ENCODE measurements at places on chromosomes 6 and 20.

GRCh38 chr6:139262519-139263300, 29.1 kb downstream of the TXLNB start:
- DNase-seq: no peak

- no peak for DNase-seq
These were observed 12.9 kb downstream of the MAPRE1 start for GRCh38 chr20:32832664-32833063.

DNA sequence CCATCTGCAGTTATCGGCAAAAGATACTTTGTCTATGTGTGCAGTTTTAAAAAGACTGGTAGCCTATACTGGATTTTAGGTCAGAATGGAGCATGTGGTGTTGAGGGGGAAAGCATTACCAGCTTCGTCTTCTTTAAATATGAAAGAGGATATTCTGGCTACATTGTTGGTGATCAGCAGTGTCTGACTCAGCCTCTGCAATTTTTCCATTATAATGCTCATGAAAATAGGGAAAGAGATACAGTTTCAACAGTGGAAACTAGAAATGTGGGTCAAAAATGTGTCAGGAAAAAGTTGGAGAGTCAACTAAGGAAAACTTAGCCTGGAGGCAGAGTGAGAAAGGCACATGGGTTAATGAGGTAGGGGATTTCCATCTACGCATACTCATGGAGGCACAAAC, 45.2 kb downstream of the HDGFL1 start:
- no peak for DNase-seq

DNA sequence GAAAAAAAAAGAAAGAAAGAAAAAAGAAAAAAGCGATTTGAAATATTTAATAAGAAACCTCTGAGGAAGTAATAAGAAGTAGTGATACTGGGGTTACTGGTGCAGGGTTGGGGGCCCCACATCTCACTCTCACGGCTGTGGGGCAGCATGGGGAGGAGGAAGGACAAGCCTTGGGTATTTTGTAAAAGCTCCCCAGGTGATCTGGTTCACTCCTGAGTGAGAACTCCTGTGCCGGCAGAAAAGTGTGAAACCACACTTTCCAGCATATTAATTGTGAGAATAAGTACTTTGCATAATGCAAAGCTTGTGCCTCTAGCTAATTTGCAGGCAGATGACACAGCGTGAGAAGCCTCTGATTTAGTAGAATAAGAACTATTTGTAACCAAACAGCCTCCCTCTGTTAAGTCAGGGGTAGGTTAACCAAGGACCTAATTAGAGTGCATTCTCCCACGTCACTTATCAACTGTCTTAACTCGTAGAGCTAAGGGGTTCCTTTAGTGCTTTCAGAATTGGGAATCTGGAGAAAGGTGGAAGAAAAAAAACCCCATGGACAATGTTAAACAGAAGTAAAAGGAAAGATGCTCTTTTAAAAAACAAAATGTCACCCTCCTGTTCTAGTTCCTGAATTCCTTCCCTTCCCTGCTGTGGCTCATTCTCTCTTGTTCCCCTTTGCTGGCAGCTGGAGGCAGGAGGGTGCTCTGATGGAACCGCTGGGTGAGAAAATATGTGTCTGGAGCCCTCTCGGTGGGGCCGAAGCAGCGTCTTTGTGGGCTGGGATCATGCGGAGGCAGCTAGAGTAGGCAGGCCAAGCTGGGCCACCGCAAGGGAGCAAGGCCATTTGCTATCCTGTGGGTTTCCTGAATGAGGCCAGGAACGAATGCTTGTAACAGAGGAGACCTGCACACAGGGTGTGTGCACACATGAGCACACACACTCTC, 108.7 kb downstream of the FYN start:
- no peak for DNase-seq

DNA sequence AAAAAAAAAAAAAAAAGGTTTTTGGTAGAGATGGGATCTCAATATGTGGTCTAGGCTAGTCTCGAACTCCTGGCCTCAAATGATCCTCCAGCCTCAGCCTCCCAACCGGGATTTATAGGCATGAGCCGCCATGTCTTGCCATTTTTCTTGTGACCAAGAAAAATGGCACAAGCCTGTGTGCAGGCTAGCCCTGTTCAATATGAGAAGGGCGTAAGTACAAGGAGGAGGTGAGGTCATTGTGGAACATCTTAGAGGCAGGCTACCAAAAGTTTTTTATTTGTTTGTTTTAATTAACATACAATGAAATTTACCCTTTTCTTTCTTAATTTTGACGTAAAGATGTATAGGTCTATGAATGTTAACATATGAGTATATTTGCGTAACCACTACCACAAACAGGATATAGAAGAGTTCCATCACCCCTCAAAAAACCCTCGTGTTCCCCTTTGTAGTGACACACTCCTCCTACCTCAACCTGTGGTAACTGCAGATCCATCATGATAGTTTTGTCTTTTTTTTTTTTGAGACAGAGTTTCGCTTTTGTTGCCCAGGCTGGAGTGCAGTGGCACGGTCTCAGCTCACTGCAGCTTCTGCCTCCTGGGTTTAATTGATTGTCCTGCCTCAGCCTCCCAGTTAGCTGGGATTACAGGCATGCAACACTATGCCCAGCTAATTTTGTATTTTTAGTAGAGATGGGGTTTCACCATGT, 28.3 kb upstream of the KIF3B start:
- no peak for DNase-seq

GRCh38 chr20:36969478-36970186, 18.1 kb upstream of the SAMHD1 start:
- DNase-seq: no peak

GRCh38 chr6:151073146-151073545, 166.6 kb upstream of the AKAP12 start:
- no peak for DNase-seq

Measured in cortex of kidney (tissue), 1 donor.